ENCODE measurements at places on chromosomes 3 and 15.

DNA sequence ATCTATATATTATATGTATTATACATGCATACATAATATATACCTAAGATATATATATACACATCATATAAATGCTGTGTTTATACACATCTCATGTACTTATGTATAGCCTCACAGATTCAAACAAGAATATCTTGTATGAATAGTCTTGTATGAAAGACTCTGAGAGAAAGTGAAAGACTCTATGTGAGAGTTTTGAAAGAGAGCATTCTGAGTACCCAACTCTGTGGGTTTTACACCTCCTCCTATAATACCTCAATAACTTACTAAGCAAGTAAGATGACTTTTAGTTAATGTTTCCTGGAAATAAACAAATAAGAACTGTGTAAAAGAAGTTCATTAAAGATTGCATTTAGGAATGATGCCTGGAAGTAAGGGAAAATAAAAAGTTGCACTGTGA, 108.1 kb upstream of the GMNC start:
- DNase-seq = no peak

GRCh38 chr3:160754371-160754854, 1.6 kb upstream of the PPM1L start:
- DNase-seq = no peak

DNA sequence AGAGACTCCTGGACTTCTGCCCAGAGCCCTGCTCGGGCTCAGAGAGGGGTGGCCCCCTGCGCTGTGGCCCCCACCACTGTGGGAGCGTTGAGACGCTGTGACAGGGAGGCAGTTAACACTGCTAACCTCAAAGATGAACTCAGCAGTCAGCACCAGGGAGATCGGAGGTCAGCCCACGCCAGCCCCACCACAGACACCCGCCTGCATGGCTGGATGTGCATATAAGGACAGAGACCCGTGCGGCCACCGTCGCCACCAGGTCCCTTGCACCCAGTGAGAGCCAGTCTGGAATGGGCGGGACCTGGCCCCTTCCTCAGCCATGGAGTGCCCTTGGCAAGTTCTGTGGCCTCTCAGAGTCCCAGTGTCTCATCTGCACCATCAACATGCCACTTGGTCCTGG, 48.5 kb upstream of the FURIN start:
- no peak for DNase-seq

DNA sequence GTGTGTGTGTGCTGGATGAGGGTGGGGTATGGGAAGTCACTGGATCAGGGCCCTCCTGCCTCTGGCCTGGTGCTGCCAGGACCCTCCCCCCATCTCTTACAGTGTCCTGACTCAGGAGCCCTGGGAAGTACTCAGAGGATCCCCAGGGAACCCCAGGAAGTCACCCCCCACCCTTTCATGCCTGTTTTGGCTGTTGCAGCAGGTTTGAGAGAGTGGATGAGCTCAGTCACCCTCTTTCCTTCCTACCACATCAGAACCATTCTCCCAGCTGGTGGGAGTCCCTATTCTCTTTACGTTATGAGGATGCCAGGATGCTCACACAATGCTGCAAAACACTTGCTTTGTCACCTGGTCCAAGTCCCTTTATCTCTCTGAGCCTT, 59.0 kb downstream of the BDH1 start:
- no peak for DNase-seq

GRCh38 chr3:15476378-15476777, 45.1 kb downstream of the COLQ start:
- no peak for DNase-seq

DNA sequence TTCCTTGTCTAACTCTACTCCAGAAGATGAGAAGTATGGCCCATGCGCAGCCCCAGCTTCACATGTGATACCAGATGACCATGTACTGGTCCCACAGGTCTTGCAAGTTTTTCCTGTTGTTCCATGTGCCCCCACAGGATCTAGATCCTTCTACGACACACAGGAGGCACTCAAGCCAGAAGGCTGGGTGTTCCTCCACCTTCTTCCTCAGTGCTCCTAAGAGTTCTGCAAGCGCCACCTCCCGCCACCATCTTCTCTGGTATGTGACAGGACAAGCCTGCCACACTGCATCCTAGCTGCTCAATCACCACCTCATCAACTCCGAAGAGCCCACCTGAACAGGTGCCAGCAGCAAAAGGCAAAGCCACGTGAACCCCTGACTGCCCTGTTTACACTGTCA, 43.1 kb downstream of the XXYLT1 start:
- no peak for DNase-seq

- no peak for DNase-seq
Observed at GRCh38 chr3:98754483-98754882, 8.7 kb upstream of the ST3GAL6 start.

- peak; percentile 18 for DNase-seq
Observed at GRCh38 chr15:67685008-67685599, 140.2 kb upstream of the SKOR1 start.

DNA sequence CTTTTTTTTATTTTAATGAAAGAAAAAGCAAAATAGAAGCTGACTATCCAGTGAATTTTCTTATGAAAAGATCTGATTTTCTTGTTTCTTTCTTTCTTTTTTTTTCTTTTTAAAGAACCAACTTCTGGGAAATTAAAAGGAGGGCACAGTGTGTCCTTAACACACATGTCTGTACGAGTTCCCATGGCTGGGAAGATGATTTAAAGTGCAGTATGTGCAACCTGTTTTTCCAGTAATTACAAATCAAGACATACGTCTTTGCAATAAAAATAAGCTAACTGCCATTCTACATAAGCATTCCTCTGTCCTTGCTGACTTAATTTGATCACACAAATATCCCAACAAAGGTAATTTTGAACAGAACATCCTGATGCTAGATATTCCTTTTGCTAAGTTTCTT, 416.1 kb downstream of the ROBO1 start:
- no peak for DNase-seq

DNA sequence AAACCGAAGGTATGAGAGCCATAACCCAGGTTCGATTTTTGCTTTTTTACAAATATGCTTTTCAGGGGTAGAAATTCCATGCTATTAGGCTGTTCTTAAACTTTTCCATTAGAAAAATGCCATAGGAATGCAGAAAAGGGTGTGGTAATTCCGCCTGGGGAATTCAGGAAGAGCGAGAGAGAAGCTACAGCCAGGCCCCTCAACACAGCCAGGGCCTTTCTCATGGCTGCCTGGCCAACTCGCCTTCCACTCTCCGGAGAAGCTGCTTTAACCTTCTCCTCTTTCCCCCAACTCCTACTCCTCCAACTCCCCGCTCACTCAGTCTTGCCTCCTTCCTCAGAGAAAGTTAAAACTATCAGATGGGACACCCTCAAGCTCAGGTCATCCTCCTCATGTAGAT, 9.1 kb upstream of the TICRR start:
- DNase-seq = no peak

DNA sequence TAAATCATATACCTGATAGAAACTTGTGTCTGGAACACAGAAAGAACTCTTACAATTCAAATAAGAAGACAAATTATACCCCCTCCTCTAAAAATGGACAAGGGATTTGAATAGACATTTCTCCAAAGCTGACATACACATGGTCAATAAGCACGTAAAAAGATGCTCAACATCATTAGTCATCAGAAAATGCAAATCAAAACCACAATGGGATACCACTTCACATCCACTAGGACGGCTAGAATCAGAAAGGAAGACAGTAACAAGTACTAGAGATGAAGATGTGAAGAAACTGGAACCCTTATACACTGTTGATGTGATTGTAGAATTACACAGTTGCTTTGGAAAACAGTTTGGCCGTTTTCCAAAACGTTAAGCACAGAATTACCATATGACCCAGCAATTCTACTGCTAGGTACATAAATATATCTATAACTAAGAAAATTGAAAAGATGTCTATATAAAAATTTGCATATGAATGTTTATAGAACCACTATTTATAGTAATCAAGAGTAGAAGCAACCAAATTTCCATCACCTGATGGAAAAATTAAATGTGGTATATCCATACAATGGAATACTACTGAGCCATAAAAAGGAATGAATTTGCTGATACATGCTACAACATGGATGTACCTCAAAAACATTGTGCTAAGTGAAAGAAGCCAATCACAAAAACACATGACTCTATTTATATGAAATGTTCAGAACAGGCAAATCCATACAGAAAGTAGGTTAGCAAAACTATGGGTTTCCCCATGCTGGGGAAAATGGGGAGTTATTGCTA, 60.8 kb downstream of the GREM1 start:
- DNase-seq = no peak

DNA sequence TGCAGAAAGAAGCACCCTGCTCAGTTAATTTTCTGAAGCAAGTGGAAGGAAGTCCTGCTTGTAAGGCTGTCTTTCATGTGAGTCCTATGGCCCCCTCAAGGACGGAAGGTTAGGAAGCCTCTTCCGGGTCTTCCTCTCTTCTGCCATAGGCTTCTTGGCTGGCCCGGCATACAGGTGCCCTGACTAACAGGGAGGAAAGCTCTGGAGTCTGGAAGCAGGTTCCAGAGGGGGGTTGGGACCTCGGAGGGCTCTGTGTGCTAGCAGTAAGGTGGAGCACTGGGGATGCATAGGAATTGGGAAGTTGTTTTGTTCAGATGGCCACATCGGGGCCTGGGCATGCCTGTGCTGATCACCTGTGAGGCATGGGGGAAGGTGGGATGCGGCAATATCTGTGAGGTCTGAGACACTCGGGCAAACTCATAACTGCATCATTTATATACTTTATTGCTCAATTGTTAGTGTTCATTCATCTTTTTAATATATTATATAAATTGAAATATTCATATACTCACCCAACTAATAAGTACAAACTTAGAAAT, 49.6 kb downstream of the TRAK1 start:
- no peak for DNase-seq

- DNase-seq = no peak
Observed at GRCh38 chr3:147737376-147737775, 328.2 kb downstream of the ZIC1 start.

All from fibroblast of skin of left biceps (primary cell).